Stimulated activated CD4-positive, alpha-beta T cell treated with anti-CD3 and anti-CD28 coated beads, Interleukin-4, amount 100 ng/mL, for 4 hours (primary cell): ENCODE measurements at places on chromosomes 11 and 22.

- DNase-seq = no peak
Measured at GRCh38 chr22:35918456-35918855, 110.2 kb downstream of the RBFOX2 start.

GRCh38 chr22:23178512-23179254, 1.6 kb upstream of the BCR start:
- peak; percentile 45 for DNase-seq

DNA sequence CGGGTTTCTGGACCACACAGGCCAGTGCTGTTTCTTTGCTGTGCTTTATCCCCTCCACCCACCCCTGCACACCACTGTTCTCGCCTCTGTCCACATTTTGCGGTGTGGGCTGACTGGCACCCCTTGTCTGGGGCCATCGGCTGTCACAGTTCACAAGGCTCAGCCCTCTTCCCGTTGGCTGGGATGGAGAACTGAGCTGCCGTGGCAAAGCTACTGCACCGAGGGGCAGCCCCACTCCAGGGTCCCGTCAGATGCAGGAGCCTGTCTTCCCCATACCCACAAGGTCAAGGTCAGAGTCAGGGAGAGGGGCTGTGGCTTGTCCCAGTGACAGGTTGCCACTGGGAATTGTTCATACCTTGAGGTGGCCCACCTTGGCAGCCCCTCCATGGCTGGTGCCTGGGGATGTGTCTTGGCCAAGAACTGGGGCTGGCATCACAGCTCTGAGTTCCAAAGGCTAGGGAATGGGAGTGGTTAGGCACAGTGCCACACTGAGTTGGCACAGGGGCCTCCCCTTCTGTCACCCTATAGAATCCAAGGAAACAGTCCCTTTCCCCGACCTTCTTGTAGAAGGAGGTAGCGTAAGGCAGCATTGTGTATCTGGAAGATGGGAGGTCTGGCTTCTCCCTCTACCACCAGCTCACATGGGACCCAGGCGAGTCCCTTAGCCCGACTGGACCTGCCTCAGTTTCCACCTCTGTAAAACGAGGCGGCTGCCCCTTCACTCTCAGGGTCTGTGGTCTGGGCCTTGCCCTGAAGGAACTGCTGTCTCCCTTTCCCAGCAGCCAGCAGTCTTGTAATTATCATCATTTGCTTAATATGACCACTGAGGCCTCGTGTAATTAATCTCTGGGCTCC, 3.4 kb downstream of the GRK2 start:
- DNase-seq = no peak

- DNase-seq = no peak
Measured at GRCh38 chr11:128796270-128796669, 70.8 kb downstream of the KCNJ1 start.

DNA sequence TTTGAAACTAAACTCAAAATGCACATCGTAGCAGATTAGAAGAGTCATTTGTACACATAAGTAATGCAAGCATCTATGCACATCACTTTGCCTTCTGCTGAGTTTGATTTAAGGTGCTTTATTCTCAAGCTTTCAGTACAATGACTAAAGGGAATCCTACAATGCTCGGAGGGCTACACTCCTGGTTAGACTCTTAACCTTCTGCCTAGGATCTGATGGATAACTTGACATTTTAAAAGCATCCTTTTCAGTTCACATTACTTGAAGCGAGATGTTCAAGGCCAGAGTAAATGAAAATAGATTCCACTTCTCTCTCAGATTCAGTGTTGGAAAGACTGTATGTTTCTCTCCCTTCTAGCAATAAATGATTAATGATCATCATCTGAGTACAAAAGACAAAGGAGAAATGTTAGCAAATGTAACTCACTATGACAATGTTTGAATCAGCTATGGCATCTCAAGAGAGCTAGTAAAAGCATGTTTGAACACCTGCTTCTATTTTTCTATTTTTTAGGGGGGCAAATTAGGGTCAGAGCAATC, 259.2 kb upstream of the ANO3 start:
- DNase-seq = no peak

DNA sequence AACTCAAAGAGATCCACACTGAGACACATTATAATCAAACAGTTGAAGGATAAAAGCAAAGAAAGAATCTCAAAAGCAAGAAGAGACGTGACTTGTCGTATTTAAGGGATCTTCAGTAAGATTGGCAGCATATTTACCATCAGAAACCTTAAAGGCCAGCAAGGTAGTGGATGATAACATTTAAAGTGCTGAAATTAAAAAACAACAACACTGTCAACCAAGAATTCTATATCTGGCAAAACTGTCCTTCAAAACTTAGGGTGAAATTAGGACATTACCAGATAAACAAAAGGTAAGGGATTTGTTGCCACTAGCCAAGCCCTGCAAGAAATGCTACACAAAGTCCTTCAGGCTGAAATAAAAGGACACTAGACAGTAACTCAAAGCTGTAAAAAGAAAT, 11.0 kb upstream of the MUC5B start:
- no peak for DNase-seq

GRCh38 chr11:110565357-110566336, 135.9 kb downstream of the FDX1 start:
- no peak for DNase-seq

DNA sequence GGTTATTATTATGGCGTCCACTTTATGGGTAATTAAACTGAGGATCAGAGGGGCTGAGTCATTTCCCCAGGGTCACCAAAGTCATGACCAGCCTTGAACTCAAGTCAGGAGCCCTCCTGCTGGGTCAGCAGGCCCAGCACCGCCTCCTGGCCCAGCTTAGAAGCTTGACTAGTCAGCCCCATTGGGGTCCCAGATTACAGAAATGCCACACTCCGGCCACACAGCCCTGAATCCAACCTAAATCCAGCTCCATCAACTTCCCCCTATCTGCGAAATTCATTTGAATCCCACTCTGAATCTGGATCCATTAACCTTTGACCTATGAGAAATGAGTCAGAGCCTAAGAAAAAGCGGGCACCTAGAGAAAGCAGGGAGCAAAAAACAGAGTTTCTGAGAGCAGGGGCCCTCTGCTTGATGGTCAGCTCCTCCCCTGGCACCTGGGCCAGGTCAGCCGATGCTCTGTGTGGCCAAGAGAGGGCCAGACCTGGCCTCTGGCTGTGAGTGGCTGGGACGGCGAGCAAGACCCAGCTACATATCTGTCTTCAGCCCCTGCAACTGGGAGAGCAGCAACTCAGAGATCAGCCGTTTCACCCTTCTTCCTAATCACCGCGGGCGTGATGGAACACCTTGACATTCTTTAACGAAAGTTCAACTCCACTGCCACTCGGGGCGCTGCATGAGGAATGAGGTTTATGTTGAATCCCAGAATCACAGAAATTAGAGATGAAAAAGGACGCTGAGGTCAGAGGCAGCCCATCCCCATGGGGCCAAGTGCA, 196.1 kb downstream of the TRIM29 start:
- no peak for DNase-seq

- DNase-seq = no peak
Measured at GRCh38 chr11:126165757-126166156, 45.7 kb downstream of the RPUSD4 start.

GRCh38 chr11:65424205-65425104, 1.9 kb downstream of the NEAT1 start:
- DNase-seq = peak; percentile 70

DNA sequence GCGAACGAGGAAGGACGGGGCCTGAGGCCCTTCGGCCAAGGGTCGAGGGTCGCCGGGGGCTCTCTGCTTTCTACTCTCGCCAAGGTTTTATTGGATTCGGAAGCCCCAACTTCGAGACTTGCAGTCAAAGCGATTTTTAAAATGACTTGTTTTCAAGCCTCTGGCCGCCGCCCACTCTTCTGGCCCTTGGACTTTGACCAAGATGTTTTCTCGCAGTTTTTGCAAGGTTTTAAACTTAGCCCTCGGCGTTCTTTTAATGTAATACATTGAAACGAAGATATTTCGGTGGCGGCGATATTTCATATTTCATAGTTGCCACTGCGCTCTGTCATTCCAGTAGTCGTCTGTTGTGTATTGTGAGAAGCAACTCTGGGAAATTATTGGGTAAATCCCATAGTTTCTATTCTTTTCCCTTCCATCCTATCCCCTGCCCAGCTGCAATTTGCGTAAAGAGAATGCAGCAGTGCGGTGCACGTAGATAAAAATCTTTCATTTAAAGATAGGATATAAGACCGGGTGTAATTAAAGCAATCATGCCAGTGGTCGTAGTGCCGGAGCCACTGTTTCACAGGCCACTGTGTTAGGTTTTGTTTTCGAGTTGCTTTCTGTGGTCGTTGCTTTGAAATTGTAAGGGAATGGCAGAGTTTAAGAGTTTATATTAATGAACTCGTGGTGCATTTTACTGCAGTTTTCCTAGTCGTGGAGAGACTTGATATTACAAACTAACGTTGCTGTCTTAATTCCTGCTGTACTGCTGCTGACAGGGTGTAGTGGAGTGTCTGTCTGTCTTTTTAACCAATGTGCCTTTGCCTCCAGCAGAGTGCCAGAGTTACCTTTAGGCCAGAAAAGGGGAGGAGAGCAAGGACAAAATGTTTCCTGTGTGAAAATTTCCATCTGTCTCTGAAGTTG, 702 bp downstream of the BIRC2 start:
- DNase-seq = no peak

DNA sequence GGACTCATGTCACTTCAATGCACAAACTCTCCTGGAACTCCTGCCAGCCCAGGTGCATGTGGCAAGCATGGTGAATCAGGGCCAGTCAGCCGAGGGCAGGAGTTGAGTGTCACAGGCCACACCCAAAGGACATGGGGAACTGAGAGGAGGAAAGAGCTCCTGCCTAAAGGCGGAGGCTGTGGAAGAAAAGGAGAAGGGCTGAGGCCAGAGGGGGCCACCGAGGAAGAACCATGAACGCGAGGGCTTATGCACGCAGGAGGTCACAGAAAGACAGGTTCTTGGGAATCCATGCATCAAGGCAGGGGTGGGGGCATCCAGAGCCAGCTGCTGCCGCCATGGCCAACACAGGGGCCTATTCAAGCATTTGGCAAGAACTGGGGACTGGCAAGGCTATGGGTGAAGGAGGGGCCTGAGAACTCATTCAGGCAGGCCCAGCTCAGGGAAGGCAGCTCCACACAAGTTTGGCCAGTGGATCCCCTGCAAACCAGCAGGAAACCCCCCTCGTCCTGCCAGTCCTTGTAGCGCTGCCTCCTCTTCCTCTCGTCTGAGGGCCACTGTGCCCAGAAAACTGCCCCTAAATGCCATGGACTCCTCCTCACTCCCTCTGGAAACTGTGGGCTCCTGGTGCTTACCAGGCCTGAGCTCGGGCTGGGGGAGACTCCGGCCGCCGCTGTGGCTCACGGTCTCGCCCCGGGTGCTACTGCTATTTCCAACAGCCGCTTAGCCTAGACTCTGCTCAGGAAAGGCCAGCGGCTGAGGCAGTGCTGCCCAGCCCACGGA, 15.4 kb downstream of the PPM1F start:
- no peak for DNase-seq

- DNase-seq = no peak
Measured at GRCh38 chr11:21631991-21632390, 560.9 kb upstream of the ANO5 start.

GRCh38 chr11:61574611-61575010, 6.3 kb downstream of the SYT7 start:
- DNase-seq = no peak

GRCh38 chr22:31097941-31098631, 9.3 kb downstream of the SELENOM start:
- no peak for DNase-seq

DNA sequence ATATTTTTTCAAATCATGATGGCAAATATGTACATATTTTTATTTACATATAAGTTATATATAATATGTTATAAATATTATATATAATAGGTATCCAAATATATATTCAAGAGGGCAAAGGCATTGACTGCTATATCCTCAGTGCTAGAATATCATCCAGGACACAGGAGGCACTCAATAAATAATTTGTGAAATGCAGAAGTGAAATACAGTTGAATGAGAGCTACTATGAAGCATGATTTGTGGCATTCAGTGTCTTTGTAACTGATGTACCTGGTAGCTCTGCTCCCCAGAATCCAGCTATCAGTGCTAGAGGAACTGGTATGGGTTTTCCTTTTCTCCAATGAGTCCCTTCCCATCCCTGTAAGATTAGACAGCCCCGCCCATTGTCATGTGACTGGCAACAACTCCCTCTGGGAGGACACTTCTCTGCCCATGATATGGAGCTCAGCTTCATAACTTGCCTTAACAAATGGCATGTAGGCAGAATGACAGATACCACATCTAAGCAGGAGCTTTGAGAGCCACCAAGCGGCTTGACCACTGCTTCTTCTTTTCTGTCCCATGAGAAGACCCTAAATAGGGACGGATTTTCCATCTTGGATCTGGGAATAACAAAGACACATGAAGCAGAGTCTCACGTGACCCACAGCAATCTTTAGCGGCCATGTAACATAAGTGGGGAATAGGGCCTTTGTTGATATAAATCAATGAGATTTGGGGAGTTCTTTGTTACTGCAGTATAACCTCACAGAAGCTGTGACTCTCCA, 10.2 kb upstream of the CD82 start:
- DNase-seq = no peak

GRCh38 chr11:118239509-118240205, 12.5 kb downstream of the MPZL3 start:
- DNase-seq = peak; percentile 24

- DNase-seq = no peak
Measured at GRCh38 chr22:17964156-17964555, 60.2 kb downstream of the MICAL3 start.

- no peak for DNase-seq
Measured at GRCh38 chr11:74325649-74326645, 14.5 kb upstream of the P4HA3 start.

GRCh38 chr11:88042238-88042637, 133.0 kb downstream of the RAB38 start:
- no peak for DNase-seq

- peak; percentile 29 for DNase-seq
Measured at GRCh38 chr11:76919887-76920746, 59.4 kb downstream of the ACER3 start.

DNA sequence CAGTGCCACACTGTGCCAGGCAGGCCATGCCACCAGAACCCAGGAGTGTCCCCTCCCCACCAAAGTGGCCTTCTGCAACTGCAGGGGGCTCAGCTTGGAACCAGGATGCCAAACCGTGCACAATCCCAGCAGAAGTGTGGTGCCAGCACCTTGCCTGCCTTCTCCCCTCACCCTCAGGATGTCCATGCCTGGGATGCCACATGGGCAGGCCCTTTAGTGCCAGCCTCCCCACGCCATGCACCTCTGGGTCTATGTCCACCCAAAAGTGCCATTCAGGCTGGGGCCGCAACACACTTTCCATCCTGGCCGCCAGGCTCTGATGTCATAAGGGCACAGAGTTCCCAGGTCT, 8.7 kb upstream of the TBC1D22A start:
- DNase-seq = no peak

GRCh38 chr22:21937821-21938070, 14.9 kb downstream of the PPM1F start:
- DNase-seq = no peak

- DNase-seq = no peak
Measured at GRCh38 chr11:86013713-86014112, 55.2 kb downstream of the PICALM start.

GRCh38 chr22:43477966-43478365, 66.2 kb downstream of the MPPED1 start:
- DNase-seq = no peak

- peak; percentile 17 for DNase-seq
Measured at GRCh38 chr22:24521791-24522245, 26.7 kb downstream of the UPB1 start.
